ENCODE measurements at places on chromosomes 2 and 18. TPM values are rescaled to one million over a fixed set of nuclear protein-coding genes. Genes with fewer than 3 reads are reported as not detected.

UGGT1 gene
- 48.5 TPM for total RNA-seq

MAP2 gene
- total RNA-seq = 502 TPM

GPR55 gene
- total RNA-seq = not detected

MPHOSPH10 gene
- total RNA-seq = 22.0 TPM

THADA gene
- total RNA-seq = 52.8 TPM

RAB12 gene
- 49.7 TPM for total RNA-seq

COLEC12 gene
- total RNA-seq = 25.3 TPM

SEMA4F gene
- total RNA-seq = 11.2 TPM

ELOA2 gene
- total RNA-seq = not detected

ST6GAL2 gene
- total RNA-seq = 139 TPM
